M059J (cell line): ENCODE measurements at places on chromosomes 11 and 22.
A peak's percentile ranks its signal among the peaks of the same experiment; 100 is the strongest.

- DNase-seq, result peak; percentile 39
Measured at GRCh38 chr11:59728913-59729312, 15.3 kb upstream of the OR10V1 start.

DNA sequence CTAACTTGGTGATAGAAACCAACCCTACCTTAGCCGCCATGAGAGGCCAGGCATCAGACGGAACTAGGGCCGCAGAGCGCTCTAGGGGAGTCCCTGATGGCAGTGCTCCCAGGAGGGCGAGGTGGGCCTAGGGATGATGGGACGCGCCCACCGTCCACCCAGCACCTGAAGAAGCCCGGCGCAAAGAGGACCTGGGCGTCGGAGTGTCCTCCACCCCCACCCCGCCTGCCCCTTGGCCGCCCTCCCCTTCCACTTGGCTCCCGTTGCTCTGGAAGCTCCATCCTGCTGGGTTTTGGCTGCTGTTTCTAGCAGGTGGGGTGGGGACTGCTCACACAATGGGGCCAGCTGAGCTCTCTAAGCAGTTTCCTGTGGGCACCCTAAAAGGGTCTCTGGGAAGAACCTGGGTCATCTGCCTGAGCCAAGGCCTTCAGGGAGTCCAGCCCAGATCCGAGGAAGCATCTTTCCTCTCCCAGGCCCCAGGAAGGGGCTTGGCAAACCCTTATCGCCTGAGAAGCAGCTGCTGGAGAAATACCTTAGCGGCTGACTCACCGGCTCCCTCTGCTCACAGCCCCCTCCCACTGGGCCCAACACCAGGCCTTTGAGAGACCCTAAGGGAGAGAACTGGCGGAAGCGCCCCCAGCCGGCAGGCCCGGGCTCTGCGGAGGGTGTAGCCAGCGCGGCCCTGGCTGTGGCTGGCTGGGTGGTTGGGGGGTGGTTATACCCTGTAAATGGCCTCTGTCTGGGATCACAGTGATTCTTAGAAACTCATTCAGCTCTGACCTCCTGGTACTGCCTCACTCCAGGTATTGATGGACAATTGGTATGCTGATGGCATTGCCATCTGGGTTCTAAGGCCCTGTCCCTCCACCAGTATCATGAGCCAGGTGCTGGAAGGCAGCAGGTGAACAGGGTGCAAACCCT is 19.3 kb downstream of the CREB3L1 start:
- DNase-seq, result peak; percentile 95

DNA sequence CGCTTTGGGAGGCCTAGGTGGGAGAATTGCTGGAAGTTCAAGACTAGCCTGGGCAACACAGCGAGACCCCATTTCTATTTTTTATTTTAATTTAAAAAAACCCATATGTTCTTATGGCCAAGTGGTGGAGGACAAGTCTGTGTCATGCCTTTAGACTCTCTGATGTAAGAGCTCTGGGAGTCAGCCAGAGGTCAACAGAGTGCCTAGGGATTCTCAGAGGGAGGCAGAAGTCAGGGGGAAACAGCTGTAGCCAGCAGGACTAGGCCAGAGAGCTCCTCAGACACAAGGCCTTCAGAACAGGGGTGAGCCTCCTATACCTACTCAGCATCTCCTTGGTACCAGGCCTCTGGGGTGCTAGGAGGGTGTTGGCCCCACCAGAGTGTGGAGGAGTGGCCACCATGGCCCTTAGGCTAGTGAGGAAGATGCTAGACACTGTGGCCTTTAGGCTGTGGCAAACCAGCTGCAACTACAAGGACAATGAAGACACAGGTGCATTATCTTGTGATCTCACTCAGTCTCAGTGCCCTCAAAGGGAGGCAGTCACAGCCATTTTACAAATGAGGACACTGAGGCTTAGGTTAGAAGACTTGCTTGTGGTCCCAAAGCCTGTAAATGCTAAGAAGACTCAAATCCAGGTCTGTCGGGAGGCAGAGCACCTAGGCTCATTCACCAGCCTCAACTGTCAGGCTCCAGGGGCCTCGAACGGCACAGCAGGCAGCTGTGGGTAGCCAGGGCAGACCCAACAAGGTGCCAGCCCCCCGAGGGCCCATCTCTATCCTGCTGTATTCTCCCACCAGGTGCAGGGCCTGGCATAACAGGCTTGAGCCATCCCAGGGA is 5.0 kb downstream of the ZP1 start:
- DNase-seq, result peak; percentile 70

DNA sequence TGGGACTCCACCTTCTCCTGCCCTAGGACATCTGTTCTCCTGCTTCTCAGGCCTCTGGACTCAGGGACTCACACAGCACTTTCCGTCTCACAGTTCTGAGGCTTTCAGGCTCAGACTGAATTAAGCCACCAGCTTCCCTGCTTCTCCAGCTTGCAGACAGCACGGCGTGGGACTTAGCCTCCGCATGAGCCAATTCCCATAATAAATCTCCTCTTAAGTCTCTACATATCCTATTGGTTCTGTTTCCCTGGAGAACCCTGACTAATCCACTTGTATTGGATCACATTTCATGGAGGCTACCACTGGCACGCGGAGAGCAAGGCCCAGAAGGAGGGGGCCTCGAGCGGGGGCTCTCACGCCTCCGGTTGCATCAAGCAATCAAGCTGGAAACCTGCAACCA is 1313.6 kb downstream of the TBC1D22A start:
- no peak for DNase-seq

GRCh38 chr11:111879637-111879960 is 258 bp downstream of the CFAP68 start:
- no peak for DNase-seq

- no peak for DNase-seq
Measured at GRCh38 chr11:128302425-128303186, 284.8 kb downstream of the ETS1 start.

GRCh38 chr11:132742929-132743328 is 789.4 kb downstream of the OPCML start:
- DNase-seq, result no peak

DNA sequence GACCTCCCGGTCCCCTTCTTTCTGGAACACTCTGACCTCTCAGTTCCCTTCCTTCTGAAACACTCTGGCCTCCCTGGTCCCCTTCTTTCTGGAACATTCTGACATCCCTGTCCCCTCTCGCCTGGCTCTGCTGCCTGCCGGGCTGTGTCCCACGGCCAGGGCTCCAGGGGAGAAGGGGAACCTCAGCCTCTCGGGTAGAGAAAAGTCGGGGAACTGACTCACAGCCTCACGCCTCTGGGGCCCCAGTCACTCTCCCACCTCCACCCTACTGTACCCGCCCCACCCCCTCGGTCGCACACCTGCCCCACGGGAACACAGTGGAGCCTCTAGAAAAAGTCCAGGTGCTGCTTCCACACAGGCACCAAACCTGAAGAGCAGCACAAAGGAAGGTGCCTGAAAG is 93.3 kb downstream of the BRD1 start:
- no peak for DNase-seq

- DNase-seq, result no peak
Measured at GRCh38 chr11:125950178-125950490, 4.3 kb downstream of the VSIG10L2 start.

- DNase-seq, result no peak
Measured at GRCh38 chr11:76778874-76779273, 4.3 kb upstream of the TSKU start.
